ENCODE measurements at places on chromosomes 5 and 9.

- no peak for DNase-seq
Measured at GRCh38 chr5:177162379-177162778, 28.8 kb downstream of the NSD1 start.

GRCh38 chr9:135228983-135229625 is 141.6 kb downstream of the OLFM1 start:
- DNase-seq, result no peak

- DNase-seq, result no peak
Measured at GRCh38 chr9:108297073-108297472, 558.7 kb downstream of the ACTL7B start.

GRCh38 chr5:34598177-34598794 is 57.8 kb upstream of the RAI14 start:
- DNase-seq, result no peak

DNA sequence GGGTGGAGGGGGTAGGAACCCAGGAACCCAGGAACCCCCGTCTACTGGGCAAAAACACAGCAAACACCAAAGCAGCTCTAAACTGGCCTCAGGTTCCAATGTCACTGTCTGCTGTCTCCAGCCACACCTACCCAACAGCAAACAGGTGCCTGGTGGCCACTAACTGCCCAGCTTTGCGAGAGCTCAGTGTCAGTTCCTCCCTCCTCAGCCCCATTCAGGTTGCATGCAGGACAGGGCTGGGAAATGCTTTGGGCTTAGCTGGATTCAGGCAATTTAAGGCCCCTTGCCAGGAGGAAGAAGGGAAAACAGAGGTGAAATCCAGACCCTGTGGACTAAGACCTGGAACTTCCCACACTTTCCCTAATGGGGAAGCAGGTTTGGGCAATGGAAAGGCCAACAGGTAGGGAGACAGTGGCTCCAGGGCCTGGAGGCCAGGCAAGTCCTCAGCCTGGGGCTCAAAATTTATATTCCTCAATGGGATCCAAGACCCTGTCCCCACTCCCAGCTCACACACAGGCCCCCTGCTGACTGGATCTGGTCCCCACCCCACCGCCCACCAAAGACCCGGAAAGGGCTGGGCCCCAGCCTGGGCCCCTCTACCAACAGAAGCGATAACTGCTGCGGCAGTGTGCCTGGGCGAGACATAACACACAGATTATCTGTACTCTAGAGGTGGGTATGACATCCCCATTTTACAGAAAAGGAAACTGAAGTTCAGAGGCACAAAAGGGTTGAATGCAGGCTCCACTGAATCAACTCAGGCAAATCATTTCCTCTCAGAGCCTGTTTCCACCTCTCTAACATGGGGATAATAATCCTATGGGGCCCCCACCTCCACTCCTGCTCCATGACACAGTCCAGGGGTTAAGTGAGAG is 3.5 kb downstream of the EEIG1 start:
- no peak for DNase-seq

DNA sequence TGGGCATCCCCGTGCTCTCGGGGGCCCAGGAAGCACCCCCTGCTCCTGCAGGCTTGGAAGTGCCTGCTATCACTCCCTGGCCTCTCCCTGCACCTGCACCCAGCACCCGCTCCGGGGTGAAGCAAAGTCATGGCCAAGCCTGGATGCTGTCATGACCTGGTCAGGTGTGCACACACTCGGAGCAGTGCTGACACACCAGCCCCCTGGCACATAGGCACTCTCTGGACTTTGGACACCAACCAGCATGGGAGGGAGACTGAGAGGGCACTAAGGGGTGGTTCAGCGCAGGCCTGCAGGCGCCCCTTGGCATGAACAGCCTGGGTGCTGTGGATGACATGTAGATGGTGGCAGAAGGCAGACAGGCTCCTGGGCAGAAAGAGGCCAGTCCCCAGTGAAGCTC is 158.6 kb downstream of the GHR start:
- no peak for DNase-seq

DNA sequence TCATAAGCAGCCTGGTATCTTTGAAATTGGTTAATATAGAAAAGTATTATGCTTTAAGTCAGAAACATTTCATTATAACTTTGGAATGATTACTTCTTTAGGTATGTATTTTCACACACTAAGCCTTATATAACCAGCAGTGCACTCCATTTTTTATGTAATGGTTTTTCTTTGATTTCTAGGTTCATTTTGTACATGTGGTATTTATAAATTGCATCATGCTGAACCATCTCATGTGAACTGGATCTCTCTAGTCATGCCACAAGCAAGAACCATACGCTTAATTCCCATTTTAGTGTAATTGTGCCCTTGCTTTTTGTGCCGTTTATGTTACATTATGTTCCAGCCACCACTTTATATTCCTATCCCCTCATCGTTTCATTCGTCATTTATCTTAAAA is 38.6 kb upstream of the SRP19 start:
- DNase-seq, result no peak

GRCh38 chr9:5718296-5719032 is 89.6 kb downstream of the RIC1 start:
- DNase-seq, result no peak

DNA sequence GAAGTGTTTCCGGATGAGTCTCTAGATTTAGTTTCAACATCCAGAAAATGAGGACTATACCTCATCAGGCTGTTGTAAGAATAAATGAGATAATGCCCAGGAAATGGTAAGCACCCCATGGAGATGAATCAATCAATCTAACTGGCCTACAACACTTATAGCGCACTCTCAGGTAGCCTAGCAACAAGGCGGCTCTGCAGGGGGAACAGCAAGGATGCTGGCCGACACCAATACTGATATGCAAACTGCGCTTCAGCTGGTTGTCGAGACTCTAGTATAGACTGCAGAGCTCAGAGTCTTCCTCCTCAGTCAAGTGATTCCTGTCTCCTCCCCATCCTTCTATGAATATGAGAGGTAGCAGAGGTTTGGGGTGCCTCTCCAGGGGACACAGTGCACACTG is 218.8 kb upstream of the WWC1 start:
- DNase-seq, result no peak

- DNase-seq, result no peak
Measured at GRCh38 chr5:135250671-135251070, 148.4 kb downstream of the MACROH2A1 start.

DNA sequence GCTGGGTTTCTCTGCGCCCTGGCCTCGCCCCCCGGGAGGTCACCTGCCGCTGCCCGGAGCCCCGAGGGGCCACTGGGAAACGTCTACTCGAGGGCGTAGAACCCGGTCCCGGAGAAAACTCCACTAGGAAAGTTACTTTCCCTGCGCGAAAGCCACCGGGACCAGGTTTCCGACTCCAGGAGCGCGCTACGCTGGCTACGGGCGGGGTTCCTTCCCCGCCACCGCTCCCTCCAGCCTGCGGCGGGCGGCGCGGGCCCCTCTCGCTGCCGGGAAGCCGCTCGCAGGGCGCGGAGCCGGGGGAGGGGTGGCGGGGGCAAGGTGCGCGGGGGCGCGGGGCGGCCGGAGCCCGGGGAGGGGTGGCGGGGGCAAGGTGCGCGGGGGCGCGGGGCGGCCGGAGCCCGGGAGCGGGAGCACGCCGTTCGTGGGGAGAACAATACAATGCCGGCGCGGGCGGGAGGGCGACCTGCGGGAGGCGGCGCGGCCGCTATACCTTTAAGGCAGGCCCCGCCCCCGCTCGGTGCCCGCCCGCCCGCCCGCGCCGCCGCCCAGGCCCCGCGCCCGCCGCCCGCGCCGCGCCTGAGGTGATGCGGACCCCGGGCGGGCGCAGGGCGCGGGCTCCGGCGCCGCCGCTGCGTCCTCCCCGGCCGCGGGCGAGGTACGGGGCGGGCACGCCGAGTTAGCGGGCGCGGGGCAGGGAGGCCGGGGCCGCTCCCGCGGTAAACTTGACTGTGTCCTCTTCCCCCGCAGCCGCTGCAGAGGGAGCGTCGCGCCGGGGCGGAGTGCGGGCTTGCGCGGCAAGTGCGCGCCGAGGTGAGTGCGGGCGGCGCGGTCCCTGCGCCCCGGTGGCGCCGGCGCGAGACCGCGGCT is 278.1 kb downstream of the AOPEP start:
- no peak for DNase-seq

GRCh38 chr5:87099968-87100367 is 167.7 kb upstream of the RASA1 start:
- no peak for DNase-seq

DNA sequence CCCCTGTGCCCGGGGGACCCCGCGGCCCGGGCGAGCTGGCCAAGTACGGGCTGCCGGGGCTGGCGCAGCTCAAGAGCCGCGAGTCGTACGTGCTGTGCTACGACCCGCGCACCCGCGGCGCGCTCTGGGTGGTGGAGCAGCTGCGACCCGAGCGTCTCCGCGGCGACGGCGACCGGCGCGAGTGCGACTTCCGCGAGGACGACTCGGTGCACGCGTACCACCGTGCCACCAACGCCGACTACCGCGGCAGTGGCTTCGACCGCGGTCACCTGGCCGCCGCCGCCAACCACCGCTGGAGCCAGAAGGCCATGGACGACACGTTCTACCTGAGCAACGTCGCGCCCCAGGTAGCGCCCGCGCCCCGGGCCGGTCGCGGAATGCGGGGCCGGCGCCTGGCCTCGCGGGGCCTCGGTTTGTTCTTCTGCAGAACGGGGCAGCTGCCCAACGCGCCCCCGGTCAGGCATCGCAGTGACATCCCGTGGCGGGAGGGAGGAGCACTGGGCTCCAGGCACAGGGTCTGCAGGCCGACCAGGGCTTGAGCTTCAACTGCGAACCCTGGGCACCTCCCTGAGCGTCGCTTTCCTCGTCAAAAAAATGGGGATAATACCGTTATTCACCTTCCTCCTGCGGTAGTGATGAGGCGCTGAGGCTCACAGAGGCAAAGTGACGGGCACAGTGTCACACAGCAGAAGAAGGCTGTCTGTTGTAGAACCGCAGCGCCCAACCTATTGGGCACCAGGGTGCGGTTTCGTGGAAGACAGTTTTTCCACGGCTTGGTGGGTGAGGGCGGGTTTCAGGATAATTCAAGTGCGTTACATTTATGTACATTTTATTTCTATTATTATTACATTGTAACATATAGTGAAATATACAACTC is 777 bp downstream of the ENDOG start:
- peak; percentile 11 for DNase-seq

DNA sequence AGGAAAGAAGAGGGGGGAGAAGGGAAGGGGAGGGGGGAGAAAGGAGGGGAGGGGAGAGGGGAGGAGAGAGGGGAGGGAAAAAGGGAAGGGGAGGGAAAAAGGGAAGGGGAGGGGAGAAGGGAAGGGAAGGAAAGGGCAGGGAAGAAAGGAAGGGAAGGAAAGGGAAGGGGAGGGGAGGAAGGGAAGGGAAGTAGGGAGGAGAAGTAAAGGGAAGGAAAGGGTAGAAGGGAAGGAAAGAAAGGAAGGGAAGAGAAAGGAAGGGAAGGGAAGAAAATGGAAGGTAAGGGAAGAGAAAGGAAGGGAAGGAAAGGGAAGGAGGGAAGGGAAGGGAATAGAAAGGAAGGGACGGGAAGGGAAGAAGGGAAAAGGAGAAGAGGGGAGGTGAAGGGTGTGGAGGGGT is 248.2 kb downstream of the EBF1 start:
- DNase-seq, result no peak

DNA sequence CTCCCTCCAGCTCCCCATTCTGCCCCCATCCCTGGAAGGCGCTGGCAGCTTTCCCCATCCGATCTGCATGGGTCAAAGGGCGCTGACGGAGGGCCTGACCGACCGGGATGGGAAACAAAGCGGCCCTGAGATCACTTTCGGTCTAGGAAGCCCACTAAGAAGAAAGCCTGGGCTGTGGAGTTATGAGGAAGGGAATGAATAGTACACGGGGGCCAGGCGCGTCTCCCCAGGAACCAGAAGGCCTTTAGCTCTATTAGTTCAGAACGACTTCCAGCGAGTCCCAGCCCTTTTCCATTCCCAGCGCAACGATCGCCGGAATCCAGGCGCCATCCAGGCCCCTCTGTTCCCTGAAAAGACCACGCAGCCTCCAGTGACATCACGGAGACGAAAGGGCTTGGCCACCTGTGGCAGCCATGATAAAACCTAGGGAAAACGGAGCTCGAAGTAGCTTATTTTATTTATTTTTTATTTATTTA is 70.1 kb upstream of the CCDC180 start:
- DNase-seq, result no peak

GRCh38 chr5:43837091-43837490 is 234.1 kb downstream of the NNT start:
- DNase-seq, result no peak

DNA sequence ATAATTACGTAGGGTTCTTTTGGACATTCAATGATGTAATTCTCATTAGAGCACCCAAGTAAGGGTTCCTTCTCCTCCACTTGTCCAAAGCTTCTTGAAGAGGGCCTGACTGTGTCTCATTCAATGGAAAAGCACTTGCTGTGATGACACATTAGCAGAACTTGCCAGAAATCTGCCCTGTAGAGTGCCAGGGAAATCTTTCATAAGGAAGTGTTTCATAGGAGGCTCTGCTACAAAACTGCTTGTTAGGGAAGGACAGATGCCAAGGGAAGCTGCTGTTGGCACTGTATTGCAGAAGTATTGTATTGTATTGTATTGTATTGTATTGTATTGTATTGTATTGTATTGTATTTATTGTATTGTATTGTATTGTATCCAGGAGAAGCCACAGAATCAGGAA is 45.5 kb upstream of the MPDZ start:
- DNase-seq, result no peak

- no peak for DNase-seq
Measured at GRCh38 chr5:10543585-10544040, 20.3 kb upstream of the ANKRD33B start.

GRCh38 chr5:95930141-95930930 is 31.3 kb downstream of the ELL2 start:
- DNase-seq, result no peak

DNA sequence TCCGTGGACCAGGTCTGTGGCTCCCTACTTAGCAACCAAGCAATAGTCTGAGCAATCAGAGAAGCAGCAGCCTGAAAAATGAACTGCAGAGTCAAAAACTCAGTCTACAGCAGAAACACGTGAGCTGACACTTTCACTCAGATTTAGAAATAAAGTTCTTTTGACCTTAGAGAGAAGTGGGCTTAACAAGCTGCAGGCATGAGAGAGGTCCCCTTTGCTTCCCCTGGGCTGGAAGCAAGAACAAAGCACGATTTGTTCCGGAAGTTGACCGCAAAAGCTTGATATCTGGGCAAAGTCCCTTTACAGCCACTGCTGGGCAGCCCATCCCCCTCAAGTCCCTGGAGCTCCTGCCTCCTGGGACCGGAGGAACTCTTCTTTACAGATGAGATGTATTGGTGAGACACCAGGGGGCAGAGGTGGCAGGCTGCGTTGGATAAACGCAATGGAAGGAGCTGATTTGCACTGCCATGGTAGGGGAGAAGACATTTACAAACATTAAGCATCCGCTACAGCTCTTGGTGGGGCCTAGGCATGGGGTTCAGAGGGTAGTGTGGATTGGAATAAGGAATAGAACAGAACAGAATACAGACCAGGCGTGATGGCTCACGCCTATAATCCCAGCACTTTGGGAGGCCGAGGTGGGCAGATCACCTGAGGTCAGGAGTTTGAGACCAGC is 5.8 kb upstream of the SOWAHA start:
- DNase-seq, result no peak

DNA sequence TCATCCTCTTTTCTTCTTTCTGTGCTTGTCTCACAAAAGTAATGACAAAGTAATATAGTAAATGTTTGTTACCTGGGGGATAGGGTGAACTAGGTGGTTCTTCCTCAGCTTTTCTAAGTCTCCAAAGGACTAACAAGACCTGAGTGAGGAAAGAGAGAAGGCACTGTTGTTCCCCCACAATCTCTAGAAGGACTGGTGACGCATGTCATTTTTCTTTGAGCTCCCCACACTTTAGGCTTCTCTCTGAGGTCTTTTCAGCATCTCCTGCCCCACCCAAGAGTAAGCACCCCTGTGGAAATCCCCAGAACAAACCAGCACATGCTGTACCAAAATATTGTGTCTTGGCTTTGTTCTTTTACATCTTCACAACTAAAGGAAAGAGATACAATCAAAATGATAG is 2.4 kb upstream of the IL7R start:
- DNase-seq, result no peak

GRCh38 chr5:485946-486491 is 38.2 kb downstream of the SLC9A3 start:
- DNase-seq, result no peak

All from stimulated activated CD4-positive, alpha-beta T cell treated with anti-CD3 and anti-CD28 coated beads, Interleukin-15, amount 100 ng/mL, for 1 hour (primary cell).